CD4-positive, alpha-beta memory T cell (primary cell): ENCODE measurements at places on chromosomes 1 and 21. TPM values are rescaled to one million over a fixed set of nuclear protein-coding genes. Genes with fewer than 3 reads are reported as not detected.

DNA sequence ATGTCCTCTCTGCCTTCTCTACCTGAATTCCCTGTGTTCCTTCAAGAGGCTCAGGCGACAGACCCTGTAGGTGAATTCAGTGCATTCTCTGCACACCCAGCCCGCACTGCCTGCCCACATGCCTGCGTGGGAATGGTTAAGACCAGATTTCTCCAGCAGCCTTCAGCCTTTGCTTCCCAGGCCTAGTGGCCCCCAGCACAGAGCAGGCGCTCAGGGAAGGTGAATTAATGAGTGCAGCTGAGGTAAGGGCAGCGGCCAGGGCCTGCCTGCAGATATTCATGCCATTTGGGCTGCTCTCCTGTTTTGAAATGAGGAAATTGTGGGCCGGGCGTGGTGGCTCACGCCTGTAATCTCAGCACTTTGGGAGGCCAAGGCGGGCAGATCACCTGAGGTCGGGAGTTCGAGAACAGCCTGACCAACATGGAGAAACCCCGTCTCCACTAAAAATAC, 45.5 kb downstream of the IER5 start:
- no peak overlapping the region for H3K27ac ChIP-seq
- no peak for DNase-seq

DNA sequence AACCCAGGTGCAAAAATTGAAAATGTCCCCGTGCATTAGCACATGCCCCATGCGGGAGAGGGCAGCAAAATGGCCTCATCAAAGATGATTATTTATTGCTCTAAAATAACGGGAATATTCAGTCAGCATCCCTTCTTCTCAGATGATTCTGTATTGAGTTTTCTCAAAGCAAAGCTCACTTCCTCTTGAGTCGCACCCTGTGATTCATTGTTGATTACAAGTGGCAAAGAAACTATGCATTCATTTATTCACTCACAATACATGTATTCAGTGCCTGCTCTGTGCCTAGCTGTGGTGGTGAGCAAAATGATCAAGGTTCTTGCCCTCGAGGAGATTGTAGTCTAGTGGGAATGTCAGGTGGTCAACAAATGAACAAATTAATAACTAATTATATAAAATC, 226.0 kb upstream of the KAZN start:
- no peaks in the 10 kb centered on the region for H3K4me1 ChIP-seq
- no peaks in the 10 kb centered on the region for H3K36me3 ChIP-seq
- no peak overlapping the region for H3K4me3 ChIP-seq
- no peak overlapping the region for H3K27ac ChIP-seq
- no peak for DNase-seq

SPRR2A gene
- not detected for total RNA-seq

DNA sequence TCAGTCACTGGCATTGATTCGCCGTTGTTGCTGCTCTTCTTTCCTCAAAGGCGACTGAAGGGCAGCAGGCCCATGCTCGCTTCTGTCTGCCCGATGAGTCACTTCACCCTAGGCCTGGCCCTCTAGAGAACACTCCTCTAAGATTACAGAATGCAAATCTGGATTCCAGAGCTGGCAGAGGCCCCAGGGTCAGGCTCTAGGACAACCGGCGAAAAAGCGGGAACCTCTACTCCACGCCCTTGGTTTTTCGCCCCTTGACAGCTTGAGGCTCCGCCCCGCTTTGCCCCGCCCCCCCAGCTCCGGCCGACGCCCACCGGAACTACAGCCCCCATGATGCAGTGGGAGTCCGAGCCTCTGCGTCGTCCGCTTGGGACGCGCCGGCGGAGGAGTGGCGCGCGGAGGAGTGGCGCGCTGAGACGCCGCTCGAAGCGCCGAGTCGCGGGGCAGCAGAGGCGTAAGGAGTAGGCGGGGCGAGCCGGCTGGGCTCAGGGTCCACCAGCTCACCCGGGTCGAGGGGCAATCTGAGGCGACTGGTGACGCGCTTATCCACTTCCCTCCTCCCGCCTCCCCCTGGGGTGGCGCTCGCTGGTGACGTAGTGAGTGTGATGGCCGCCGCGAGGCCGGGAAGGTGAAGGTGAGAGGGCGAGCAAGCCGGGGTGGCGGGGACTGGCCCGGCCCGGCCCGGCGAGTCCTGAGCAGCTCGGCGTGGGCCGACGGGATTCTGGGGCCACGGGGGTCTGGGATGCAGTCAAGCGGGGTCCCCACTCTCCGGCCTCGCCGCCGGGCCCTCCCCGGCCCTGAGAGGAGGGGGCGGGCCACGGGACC, at the start of gene MFN2:
Gene MFN2, plus strand, starts transcription at position 594 of the 825 bp plus-strand sequence. CDS start 8,725 bp downstream, outside the sequence.
- peak within 1 kb of the TSS; percentile 69 for H3K4me3 ChIP-seq
- peak; percentile 95 for DNase-seq
- H3K27ac ChIP-seq, result peak within 1 kb of the TSS; percentile 93
- peaks cover 29% of the 10 kb centered on the region for H3K36me3 ChIP-seq
- H3K4me1 ChIP-seq, result peaks cover 39% of the 10 kb centered on the region

DNA sequence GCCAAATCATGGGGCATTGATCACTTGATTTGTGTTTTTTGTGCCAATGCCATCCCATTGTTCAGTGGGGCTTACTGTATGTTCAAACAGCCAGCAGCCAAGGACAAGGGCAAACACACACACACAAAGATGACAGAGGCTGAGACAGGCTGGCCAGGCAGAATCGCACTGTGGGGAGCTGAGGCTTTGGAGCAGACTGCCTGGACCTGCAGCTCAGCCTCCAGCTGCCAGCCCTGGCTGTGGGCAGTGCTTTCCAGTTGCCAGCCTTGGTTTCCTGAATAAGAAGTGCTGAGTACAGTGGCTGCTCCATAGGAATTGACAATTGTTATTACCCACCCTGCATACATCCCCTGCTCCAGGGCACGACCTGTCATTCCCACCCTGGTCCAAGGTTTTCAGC, 16.9 kb upstream of the PCP4 start:
- H3K27ac ChIP-seq, result no peak overlapping the region
- H3K4me3 ChIP-seq, result no peak overlapping the region
- H3K27me3 ChIP-seq, result no peaks in the 10 kb centered on the region
- no peaks in the 10 kb centered on the region for H3K36me3 ChIP-seq
- no peak for DNase-seq

DNA sequence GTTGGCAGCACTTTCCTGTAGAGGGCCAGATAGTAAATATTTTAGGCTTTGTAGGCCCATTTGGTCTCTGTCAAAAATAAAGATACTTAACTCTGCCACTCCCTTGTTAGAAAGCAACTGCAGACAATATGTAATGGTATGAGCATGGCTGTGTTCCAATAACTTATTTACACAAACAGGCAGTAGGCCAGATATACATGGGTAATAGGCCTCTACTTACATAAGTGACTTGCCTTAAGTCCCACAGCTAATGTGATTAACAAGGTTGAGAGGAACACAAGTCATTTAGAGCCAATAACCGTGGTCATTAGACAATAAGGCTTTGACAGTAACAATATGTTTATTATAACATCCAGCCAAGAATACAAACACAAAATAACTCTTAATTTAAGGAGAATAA, 17.4 kb downstream of the CCT8 start:
- no peak for DNase-seq
- H3K27me3 ChIP-seq, result no peaks in the 10 kb centered on the region
- H3K36me3 ChIP-seq, result peaks cover 60% of the 10 kb centered on the region
- no peaks in the 10 kb centered on the region for H3K4me1 ChIP-seq

DNA sequence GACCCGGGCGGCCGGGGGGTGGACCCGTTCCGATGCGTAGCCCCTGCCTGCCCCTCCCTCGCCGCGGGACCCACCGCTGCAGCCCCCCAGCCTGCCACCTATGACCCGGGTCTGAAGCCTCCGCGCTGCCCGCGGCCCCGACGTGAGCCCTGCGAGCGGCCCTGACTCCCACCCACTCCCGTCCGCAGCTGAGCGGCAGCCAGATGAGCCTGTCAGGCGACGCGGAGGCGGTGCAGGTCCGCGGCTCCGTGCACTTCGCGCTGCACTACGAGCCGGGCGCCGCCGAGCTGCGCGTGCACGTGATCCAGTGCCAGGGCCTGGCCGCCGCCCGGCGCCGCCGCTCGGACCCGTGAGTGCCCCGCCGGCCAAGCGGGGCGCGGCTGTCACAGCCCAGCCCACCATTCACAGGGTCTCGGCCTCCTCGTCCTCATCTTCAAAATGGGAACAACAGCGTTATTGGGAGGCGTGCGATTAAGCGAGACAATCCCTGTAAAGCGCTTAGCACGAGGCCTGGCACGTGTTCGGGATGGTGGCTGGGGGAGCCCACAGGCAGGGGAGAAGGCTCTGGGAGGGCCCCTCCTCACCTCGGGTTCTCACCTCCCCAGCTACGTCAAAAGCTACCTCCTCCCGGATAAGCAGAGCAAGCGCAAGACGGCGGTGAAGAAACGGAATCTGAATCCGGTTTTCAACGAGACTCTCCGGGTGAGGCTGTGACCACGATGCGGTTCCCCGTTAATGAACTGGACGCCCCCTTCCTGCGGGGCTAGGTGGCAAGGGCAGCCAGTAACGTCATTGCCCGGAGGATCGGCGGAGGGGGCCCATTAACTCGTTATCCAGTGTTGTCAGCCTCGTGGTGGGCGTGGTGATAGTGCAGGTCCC, 8.2 kb downstream of the SYTL1 start:
- no peak overlapping the region for H3K27ac ChIP-seq
- H3K4me1 ChIP-seq, result peaks cover 26% of the 10 kb centered on the region
- no peak overlapping the region for H3K4me3 ChIP-seq
- H3K27me3 ChIP-seq, result no peaks in the 10 kb centered on the region
- DNase-seq, result no peak
